ENCODE measurements at places on chromosomes 4 and X.

- DNase-seq = peak; percentile 37
These were observed 370.0 kb downstream of the GPAT3 start for GRCh38 chr4:83905952-83906351.

GRCh38 chr4:177251237-177251636, 58.4 kb upstream of the NEIL3 start:
- no peak for DNase-seq

DNA sequence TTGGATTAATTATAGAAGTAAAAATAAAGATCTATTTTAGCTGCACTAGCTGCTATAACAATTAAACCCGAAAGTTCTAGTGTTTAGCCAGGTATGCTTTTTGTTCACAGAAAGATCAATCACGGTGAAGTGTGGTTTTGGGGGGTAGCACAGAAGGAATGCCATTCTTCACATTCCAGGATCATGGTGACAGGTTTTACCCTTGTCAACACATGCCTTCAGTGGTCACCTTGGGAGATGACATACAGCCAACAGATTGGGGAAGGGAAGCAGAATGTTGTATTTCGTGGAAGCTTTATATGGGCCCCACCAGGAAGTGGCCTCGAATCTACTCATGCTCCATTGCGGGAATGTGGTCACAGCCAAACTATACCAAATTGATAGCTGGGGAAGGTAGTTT, 753.6 kb downstream of the RAPGEF2 start:
- DNase-seq = no peak

- DNase-seq = no peak
These were observed 164.5 kb upstream of the MAP3K15 start for GRCh38 chrX:19679787-19680186.

DNA sequence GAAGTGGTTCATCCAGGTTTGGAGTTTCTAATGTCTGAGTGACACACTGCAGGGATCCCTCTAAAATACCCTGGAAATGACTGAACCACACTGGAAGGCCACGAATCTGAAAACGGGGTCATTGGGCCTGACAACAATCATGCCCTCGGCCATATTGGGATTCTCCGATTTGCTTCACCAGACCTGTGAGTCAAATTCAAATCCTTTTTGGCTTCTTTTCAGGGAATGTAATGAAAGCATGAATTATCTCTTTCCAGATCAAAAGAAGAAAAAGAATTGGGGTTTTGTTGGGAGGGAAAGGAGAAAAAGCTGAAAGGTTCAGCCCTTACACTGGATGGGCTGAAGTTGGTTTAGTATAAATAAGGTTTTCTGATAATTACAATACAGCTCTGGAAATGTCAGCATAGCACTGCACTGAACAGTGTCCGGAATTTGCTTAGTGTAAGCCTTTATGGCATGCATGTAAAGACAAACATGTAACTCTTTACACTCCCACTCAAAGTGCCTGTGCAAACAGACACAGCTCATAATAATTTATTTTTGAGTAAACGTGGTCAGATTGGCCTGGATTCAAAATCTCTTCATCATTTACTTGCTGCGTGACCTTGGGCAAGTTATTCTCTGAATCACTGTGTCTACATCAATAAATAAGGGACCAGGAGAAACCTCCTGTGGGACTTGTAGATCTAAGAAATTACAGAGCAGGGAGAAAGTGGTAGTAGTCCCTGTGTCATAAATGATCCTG, 21.4 kb downstream of the CT47C1 start:
- no peak for DNase-seq

DNA sequence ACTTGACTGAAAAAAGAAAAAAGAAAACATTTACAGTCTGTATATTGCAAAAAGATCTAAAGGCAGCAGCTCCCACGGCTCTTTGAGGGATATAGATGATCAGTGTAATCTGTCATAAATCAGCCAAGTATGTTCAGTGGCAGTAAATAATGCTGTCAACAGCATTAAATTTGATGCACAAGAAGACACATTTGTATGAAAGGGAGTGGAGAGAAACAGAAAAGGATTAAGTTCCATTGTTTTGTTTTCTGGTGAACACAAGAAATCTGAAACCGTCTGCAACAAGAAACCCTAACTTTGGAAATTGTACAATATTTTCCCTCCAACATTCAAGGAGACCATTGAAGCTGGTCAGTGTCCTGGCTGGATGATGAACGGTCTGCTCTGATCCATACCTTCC, 27.6 kb upstream of the C1QTNF7 start:
- DNase-seq = no peak

DNA sequence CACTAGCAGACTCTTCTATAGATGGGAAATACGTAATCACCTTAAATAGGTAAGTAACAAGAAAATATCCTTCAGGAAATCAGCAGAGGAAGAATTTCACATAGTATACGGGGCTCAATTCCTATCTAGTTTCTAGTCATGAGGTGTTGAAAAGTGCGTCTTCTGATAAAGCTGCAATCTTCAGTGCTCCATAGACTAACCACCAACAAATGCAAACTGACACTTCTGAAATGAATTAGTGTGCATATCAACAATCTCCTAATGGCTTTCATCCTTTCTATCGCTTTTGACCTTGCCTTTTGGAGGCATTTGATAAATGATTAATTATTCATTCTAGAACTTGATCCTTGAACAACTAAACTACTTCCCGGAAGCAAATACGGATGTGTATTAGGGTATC, 2306.6 kb upstream of the AGA start:
- DNase-seq = no peak

- no peak for DNase-seq
These were observed 178.5 kb downstream of the CBR4 start for GRCh38 chr4:168831585-168831918.

DNA sequence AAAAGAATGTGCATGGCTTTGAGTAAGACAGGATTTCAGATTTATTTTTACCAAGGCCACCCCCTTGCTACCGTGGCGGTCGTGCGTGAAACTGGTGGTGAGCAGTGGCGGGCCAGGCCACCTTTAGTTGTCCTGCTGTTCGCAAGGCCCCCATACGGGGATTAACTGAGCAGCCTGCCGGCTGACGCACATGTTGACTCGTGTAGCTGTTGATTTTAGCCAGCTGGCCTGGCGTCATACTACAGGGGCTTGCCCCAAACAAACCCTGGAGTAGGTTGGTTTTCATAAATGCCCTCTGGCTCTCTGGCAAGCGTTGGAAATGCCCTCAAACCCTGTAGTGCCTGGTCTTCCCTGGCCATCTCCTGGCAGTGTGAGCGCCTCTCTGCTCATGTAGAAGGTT, 28.4 kb downstream of the WFS1 start:
- no peak for DNase-seq

DNA sequence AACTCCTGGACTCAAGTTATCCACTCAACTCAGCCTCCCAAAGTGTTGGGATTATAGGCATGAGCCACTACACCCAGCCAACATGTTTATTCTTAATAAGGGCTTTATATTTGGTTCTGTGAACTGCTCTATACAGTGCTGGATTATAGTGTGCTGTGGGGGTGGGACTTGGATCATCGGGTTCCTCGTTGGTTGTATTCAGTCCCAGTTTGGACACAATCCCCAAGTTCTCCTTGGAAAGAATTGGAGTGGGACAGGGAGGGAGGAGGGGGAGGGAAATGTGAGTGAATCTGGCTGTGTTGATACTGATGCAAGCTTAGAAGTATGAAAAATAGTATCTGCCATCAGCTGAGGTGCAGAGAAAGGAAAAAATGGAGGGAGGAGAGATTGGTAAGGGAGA, 121.3 kb downstream of the KIT start:
- DNase-seq = no peak

GRCh38 chrX:18146954-18147353, 73.7 kb downstream of the BEND2 start:
- peak; percentile 57 for DNase-seq

DNA sequence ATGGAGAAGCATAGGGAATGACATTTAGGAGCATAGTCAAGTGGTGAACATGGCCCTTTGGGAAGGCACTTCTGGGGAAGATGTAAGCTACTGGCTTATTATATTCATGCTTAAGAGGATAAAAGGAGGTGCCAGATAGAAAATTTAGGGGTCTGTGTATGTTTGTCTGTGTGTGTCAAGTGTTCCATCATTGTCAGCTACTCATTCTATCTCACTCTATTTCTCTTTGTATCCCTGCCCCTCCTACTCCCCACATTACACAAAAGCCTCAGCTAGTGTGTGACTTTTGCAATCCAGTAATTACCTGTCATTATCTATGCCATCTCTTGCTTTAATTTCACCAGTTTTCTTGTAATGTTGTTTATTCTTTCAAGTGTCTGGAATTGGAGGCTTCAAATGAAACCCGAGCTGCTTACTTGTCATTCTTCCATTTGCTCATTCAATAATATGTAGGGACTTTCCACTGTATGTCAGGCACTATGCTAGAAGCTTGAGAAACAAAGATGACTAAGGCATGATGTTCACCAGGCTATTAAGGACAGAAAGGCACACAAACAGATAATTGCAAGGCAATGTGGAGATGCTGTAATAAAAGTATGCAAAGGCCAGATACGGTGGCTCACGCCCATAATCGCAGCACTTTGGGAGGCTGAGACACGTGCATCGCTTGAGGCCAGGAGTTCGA, 229.8 kb upstream of the TEX13C start:
- no peak for DNase-seq

- DNase-seq = peak; percentile 95
These were observed 1.2 kb upstream of the MORF4L2 start for GRCh38 chrX:103687696-103688201.

- no peak for DNase-seq
These were observed 36.4 kb downstream of the EDA2R start for GRCh38 chrX:66602381-66602938.

GRCh38 chr4:34139346-34139745, 2105.0 kb downstream of the ARAP2 start:
- no peak for DNase-seq

DNA sequence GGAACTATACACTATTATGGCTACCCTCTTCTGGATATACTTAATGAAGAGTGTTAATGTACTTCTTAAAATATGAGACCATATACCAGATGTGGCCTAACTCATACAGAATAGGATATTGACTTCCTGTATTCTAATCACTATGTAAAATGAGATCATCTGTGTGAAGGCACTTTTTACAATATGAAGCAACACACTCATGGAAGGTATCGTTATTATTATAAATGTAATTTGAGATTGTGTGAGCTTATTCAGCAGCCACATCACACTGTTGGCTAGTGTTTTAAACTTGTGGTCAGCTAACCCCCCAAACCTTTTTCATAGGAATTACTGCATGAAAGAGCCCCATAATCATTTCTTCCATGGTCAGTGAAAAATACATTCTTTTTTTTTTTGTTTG, 281.8 kb upstream of the TEX13A start:
- no peak for DNase-seq

DNA sequence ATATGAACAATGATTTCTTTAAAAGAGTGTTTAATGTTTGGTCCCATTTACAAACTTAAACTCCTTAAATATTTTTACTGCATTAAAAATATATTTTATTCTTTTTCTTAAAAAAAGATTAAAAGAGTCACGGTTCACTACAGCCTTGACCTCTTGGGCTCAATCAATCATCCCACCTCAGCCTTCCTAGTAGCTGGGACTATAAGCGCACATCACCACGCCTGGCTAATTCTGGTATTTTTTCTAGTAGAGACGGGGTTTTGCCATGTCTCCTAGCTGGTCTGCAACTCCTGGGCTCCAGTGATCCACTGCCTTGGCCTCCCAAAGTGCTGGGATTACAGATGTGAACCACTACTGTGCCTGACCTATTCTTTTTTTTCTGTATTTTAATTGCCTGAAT, 104.7 kb upstream of the TLR2 start:
- no peak for DNase-seq

- DNase-seq = no peak
These were observed 1759.1 kb downstream of the ARAP2 start for GRCh38 chr4:34485252-34485651.

GRCh38 chrX:13940671-13941070, 89.0 kb downstream of the GEMIN8 start:
- DNase-seq = no peak

Measured in eye (tissue), 1 donor.